Activated T-cell treated with anti-CD3 and anti-CD28 coated beads for 24 hours (primary cell): ENCODE measurements at places on chromosomes 13 and 19.

DNA sequence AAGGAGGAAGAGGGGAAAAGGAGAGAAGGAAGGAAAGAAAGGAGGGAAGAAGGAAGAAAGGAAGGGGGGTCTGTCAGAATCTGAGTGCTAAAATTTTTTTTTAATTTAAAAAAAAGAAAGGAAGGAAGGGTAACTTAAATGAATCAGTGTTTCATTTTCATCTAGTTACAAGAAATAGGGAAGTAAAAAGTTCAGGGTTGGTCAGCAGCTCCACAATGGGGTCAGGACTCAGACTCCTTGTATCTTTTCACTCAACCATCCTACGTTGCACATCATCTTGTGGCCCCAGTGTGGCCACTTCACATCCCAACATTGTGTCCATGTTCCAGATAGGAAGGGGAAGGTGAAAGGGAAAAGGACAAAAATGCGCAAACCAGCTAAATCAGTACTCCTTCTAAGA, 14.3 kb upstream of the FNDC3A start:
- no peak for DNase-seq

GRCh38 chr19:41019346-41019745, 28.3 kb downstream of the CYP2B6 start:
- no peak for DNase-seq

DNA sequence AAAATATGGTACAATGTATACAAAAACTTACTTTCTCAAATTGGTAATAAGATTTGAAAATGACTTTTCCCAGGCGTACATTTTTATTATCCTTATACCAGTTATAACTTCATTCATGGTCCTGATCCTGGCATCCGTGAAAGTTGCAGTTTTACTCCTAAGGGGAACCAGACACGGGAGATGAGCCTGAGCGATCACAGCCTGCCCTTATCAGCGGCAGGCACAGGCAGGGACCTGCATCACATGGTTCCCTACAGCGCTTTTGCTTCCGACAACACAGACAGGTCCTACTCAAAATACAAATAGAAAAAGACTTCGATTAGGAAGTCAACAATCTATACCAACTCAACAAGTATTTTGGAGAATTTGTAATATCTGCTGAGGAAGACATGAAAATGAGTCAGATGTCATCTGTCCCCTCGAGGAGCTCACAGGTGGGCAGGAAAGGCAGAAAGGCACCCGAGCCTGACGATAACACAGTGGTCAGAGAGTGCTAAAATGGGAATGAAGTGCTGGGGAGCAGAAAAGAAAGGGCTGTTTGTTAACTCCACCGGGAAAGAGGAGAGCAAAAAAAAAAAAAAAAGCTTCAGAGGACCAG, 93.4 kb downstream of the ABCC4 start:
- DNase-seq = no peak

- no peak for DNase-seq
These were observed at the start of gene ACP5 for GRCh38 chr19:11577451-11578257. Gene ACP5, minus strand, starts transcription at chr19:11577645. Its CDS starts 328 bp downstream, at chr19:11577317.

DNA sequence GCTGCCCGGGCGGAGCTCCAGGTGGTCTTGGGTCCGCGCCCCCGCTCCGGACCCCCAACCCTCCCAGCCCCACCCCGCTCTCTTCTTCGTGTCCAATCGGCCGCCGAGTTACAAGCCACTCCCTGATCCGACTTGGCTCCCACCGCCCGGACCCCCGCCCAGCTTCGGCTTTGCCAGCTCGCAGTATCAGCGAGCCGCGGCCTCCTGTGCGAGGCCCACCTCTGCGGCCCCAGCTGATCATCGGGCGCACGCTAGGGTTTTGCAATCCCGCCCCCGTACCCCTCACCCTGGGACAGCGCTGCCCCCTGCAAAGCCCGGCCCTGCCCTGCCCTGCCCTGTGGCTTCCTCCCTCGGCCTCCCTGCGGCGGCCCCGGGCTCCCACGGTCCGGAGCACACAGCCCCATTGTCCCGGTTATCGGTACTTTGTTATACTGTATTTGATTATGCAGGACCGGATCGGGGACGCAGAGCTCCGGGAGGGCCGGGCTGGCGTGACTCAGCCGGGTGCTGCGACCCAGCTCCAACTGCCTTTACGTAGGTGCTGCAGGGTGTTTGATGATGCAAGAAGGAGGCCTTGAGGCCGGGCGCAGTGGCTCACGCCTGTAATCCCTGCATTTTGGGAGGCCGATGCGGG, 598 bp upstream of the LPAR2 start:
- peak; percentile 36 for DNase-seq

DNA sequence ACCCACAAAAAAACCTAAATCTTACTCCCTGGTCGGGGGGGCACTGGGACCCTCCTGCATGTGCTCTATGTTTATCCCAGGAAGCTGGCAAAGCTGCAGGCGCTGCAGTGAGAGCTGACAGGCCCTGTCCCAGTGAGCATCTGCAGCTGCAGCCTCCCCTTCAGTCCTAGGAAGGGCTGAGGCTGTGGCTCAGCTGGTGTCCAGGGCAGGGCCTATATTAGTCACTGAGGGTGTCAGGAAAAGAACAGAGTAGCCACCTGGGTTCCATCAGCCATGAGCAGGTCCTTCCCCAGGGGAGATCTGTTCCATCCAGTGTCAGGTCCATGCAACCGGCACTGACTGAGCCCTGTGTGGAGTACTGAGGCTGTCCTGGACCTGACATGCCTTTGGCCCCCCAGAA, 120.5 kb downstream of the TNFRSF19 start:
- no peak for DNase-seq

- DNase-seq = no peak
These were observed 36.3 kb upstream of the TFDP1 start for GRCh38 chr13:113548171-113548641.

GRCh38 chr19:41935760-41936415, 7.6 kb upstream of the ERFL start:
- no peak for DNase-seq

DNA sequence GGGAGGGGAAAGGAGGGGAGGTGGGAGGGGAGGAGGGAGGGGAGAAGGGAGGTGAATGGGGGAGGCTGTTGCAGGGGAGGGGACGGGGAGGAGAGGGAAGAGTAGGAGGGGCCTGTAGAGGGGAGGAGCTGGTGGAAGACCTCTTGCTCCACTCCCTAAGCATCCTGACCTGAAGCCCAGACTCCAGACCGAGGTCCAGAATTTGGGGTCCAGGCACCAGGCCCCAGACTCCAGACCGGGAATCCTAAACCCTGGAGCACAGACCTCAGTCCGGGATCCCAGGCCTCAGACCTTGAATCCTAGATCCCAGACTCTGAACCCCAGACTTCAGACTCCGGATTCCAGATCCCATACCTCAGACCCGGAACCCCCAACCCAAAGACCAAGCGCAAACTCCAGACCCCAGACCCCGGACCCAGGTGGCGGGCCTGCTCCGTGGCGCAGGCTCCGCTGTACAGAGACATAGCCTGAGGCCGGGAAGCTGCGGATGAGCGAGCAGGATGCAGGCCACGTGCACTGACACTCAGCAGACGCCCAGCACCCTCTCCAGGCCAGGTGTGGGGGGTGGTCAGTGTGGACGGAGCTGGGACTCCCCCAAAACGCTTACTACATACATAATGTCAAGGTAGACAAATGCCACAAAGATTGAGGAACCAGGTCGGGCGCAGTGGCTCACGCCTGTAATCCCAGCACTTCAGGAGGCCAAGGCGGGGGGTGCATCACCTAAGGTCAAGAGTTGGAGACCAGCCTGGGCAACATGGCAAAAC, 710 bp upstream of the BTBD2 start:
- DNase-seq = peak; percentile 26

DNA sequence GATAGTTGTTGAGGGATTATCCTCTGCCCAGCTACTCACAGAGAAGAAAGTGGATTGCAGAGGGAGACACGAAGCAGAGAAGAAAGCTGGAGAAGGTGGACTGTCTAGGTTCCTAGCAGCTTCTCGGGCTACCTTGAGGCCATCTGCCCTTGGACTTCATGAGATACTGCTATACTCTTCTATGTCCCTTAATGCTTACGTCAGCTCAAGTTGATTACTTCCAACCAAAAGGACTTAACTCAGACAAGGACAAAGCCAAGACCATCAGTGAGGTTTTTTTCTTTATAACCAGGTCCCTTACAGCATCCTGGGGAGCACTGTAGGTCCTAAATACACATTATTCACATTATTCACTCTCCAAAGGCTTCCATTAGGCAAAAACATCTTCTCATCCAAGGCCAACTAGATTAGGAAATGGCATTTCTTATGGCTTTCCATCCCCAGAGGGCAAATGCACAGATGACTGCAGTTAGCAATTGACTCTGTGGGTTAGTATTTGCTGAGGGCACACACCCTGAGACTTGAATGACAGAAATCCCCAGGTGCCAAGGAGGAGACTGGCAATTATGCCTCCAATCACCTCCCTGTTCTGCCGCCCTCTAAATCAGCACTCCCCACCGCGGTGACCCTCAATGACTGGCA, 4.1 kb upstream of the UBE2L5 start:
- no peak for DNase-seq

- peak; percentile 41 for DNase-seq
These were observed 11.8 kb downstream of the PGLS start for GRCh38 chr19:17522988-17523872.

- DNase-seq = no peak
These were observed 57.4 kb downstream of the ZNF728 start for GRCh38 chr19:22945560-22945959.

- no peak for DNase-seq
These were observed 60.8 kb upstream of the KLF5 start for GRCh38 chr13:72998012-72998411.

- no peak for DNase-seq
These were observed 240.0 kb downstream of the GPC6 start for GRCh38 chr13:93466502-93467036.

DNA sequence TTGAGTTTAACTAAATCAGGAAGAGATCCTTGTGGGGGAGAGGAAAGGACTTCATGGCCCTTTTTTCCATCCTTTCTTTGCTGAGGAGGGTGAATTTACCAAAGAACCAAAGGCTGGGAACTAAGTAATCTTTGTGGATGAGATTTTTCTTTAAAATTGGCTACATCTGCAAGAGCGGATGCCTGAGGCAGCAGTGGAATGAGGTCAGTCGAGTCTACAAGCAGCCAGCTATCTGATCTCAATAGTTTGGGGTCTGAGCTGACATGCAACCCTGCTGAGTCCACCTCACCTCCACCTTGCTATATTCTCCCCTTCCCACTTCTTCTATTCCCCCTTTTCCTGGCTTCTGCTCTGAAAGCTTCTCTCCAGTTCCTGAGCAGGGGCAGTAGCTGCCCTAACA, 3.6 kb upstream of the DNAJC15 start:
- DNase-seq = no peak

GRCh38 chr13:36918246-36919131, 1.5 kb downstream of the SMAD9 start:
- DNase-seq = no peak
